ENCODE measurements at places on chromosomes 11 and 22.

GRCh38 chr11:68012044-68012842 lies 2.1 kb downstream of the ALDH3B1 start:
- no peak for DNase-seq

DNA sequence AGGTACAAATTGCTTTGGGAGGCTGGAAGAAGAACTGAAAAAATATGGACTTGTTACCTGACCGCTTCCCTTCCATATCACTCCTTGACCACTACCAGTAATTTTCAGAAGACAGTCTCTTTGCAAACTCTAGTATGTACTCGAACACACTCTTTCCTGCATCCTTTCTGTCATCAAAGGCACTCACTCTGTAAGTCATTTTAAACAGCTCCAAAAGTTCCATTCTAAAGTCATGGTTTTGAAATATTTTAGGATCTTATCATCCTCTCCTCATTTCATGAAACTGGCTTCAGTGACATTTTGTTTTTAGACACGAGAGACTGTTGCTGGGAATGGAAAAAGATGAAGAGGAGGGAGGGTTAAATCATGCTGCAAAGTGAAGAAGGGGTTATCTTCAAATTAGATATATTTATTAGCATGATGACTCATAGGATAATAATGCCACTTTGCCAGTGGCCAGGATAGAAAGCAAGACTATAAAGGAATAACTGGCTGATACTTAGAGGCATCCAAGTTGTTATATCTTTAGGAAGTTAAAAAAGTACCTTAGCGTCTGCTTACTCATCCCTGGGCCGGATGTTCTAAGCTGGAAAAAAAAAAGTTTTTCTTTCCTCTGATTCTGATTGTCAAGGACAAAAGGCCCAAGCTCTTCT lies 549.3 kb downstream of the METTL15 start:
- no peak for DNase-seq

GRCh38 chr11:118670063-118670462 lies 9.4 kb downstream of the TREH start:
- no peak for DNase-seq

- no peak for DNase-seq
These were observed 72.0 kb downstream of the CYTH4 start for GRCh38 chr22:37354261-37354660.

GRCh38 chr11:70191495-70192140 lies 11.5 kb upstream of the FADD start:
- no peak for DNase-seq

- no peak for DNase-seq
These were observed 673 bp upstream of the SCUBE2 start for GRCh38 chr11:9092072-9092471.

DNA sequence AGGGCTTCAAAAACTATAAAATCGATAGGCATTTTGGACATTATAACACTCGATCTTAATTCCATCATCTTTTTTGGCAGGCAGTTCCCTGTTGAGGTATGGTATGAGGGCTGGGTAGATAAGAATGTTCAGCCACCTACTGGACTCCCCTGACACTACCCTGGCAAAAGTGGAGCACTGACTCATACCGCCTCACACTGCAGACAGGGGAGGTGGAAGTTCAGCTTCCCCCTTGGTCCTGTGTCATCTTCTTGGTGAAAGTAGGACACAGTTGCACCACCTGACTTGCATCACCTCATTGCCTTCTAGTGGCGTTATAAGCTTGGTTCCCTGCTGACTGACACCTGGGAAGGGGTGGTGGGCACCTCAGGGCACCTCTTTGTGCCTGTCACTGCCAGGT lies 30.4 kb downstream of the PAAF1 start:
- DNase-seq = no peak

DNA sequence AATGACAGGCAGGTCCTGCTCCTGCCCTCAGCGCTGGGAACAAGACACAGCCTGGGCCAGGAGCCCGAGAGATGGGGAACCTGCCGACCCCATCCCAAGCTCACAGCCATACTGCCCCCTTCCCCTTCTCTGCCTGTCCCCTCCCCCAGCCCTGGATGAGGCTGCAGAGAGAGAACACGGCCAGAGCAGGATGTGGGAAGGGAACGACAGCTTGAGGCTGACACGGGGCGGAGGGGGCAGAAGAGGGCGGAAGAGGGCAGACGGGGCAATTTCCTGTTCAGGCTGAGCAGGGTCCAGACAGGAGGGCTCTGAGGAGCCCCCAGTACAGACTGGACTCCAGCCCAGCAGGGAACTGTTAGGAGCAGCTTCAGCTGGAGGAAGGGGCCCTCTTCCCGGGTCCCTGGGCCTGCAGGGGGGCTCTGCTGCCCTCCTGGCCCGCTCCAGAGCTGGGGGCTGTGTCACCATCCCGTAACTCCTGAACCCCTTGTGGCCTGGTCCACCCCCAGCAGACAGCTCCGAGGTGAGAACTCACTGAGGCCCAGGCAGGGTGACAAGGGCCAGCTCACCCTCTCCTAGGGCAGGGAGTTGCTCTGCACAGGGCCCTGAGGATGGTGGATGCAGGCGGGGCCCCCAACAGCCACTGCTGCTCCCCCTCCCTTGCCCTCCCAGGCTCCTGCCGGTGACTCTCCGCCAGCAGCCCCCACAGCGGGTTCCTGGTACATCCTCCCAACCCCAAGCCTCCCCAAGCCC lies 5.7 kb downstream of the CTSD start:
- DNase-seq = no peak

- no peak for DNase-seq
These were observed 48.7 kb downstream of the LRRC32 start for GRCh38 chr11:76621868-76622267.

GRCh38 chr11:60942219-60942618 lies 9.8 kb downstream of the SLC15A3 start:
- no peak for DNase-seq

- DNase-seq = no peak
These were observed 51.5 kb upstream of the LRRC32 start for GRCh38 chr11:76721755-76722677.

GRCh38 chr11:107710301-107710700 lies 1.6 kb downstream of the SLN start:
- no peak for DNase-seq

GRCh38 chr11:95487391-95487790 lies 256.4 kb upstream of the SESN3 start:
- no peak for DNase-seq

DNA sequence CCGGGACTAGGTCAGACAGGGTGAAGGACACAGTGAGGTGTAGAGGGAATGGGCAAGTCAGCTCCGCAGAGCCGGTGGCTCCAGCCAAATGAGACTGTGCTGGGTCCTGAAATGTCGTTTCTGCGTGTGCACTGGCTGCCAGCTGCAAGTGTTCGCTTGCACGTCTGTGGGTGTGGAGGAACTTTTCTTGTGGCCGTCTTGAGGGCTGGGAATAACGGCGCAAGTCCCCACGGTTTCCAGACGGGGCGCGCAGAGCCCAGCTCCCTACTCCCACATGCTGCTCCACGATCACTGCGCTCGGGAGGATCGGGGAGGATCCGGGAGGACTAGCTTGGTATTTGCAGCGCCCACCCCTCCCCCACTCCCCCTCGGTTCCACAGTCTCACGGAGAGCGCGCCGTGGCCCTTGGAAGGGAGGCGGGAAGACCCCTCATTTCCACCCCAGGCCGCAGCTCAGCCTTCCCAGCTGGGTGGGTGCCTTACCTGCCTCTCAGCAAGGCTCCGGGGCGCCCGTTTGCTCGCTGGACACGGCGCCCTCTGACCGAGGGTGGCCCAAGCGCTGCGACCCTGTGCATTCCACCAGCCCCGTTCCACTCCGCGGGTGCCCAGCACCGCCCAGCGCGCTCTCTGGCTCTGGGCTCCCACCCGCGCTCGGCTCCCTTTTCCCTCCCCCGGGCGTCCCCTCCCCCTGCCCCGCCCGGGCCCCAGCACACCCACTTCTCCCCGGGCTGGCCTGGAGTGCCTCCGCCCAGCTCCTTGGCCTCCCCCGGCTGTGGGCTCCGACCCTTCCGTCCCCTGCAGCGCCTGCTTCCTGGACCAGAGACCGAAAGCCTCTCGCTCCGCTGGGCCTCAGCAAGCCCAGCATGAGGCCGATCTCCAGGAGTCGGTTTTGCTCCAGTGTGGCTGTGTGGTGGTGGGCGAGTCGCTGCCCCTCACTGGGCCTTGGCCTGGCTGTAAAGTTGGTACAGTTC lies at the start of gene KCNE3:
KCNE3 (minus strand) TSS at position 634 of the 970 bp plus-strand sequence. CDS start 9,986 bp downstream, outside the sequence.
- no peak for DNase-seq

- no peak for DNase-seq
These were observed 46.1 kb downstream of the ZBTB16 start for GRCh38 chr11:114105611-114106010.

DNA sequence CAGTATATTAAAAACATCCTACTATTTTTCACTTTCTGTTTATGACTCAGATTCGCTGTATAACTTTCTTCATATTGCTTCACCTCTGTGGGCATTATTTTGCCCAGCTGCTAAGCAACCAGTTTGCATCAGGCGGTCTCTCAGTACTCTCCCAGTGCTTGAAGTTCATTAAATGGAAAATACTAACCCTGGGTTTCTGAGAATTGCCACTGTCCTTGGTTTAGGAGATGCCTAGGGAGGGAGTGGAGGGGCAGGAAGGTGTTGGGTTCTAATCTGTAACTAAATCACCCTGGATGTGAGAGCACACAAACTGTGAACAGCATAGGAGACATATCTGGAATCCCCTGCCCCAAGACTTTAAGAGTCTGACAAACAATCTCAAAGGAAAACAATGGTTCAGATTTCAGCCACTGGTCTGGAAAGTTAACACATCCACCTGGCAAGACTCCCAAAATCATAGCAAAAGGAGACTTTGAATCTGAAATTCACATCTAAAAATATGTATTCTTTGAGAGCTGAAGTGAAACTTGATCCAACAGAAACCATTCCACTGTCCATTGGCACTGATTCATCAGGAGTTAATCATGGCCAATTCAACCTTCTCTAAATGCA lies 540.0 kb downstream of the SOX6 start:
- no peak for DNase-seq

DNA sequence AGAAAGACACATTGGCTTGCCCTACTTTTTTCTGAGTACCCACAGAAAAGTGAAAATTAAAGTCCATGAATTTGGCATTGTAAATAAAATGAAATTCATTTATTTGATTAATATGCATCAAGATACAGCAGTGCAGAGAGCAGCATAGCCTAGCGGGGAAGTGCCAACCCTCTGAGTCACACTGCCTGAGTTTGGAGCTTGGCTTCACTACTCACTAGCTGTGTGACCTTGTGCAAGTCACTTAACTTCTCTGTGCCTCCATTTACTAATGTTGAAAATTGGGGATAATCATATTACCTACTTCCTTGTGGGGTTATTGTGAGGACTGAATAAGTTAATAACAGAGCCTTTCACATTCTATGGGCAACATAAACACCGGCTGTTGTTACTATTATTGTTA lies 111.5 kb upstream of the CSNK2A3 start:
- DNase-seq = no peak

- DNase-seq = no peak
These were observed 263.0 kb downstream of the OPCML start for GRCh38 chr11:133269267-133269666.

DNA sequence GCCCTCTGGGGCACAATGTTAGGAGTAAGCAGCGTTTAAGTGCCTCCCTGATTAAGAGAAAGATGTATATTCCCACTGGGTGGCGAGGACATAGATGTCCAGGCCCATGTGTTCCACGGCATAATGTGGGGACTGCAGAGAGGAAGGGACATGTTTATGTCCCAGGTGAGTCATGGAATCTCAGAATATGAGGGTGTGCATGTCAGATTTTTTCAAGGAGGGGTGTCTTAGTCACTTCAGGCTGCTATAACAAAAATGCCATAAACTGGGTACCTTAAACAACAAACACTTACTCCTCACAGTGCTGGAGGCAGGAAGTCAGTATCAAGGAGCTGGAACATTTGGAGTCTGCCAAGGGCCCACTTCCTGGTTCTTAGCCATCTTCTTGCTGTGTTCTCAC lies 55.1 kb downstream of the BCR start:
- DNase-seq = no peak

DNA sequence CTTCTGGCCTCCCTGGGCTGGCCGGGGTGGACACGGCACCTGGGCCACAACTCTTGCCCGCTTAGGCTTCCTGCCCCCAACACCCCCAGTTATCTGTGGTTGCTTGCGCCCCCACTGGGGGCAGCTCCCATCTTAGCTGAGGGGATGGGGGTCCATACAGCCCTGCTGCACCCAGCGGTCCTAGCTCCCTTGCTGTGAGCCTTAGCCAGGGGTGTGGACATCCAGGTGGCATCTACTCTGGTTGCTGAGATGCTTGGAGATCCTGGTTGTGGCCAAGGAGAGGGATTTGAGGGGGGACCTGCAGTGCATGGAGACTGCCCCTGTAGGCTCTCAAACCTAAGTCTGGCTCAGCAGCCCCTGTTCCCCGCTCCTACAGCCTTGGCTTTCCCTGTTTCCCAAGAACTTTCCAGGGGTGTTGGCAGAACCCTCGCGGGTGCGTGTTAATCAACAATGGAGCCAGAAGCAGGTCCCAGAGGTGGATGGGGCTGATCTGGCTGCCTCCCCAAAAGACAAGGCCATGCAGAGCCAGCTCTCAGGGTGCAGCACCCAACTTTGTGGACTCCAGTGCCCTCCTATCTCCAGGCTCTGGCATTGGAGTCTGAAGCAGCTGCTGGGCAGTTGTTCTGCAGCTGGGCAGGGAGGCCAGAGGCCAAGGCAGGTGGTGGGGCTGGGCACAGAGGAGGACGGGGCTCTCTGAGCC lies 3.3 kb downstream of the KCNQ1 start:
- DNase-seq = no peak

- no peak for DNase-seq
These were observed 19.2 kb upstream of the OR56A3 start for GRCh38 chr11:5922749-5923426.

All from cortex of kidney (tissue), 1 donor.